ENCODE measurements at places on chromosomes 12 and 14.

- no peak for DNase-seq
Observed at GRCh38 chr14:38063711-38064320, 143.9 kb upstream of the SSTR1 start.

DNA sequence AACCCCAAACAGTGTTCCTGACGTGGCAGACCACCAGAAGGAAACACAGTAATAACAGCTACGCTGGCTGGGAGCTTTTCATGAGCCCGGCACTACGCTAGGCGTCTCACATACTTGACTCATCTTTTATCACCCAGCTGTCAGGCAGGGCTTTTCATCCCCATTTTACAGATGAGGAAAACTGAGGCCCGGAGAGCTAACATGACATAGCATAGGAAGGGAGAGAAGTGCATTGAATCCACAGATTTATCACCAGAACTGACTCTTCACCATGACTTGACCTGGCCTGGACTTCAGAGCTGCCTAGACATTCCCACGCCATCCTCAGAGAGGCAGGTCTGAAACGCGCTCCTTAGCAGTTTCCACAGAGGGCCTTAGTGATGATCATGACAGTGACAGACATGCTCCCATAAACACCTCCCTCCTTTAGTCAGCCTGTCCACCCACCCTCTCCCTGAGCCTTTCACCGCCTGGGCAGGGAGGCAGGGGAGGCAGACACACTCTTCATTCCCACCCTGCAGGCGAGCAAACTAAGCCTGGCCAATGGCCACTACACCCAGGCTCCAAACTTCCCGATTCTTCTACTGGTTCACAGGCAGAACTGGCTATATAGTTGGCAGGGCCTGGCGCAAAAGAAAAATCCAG lies 56.2 kb downstream of the RBM19 start:
- DNase-seq, result no peak

GRCh38 chr14:64782196-64782595 lies 78.0 kb downstream of the PLEKHG3 start:
- no peak for DNase-seq

DNA sequence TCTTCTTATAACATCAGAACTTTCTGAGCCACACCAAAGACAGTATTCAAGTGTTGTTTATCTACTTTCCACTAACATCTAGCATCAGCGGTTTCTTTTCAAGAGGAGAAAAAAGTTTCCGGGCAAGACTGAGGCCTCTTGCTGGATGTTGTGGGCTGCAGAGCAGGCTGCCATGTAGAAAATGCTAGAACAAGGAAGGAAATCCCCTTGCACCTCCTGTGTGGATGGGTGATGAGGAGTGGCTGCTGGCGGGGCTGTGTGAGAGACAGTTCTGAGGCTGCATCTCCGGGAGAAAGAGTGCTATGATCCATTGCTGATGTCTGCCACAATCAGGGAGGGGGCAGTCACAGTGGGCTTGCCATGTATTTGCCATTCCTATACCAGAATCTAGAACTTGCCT lies 37.8 kb upstream of the PPP1CC start:
- no peak for DNase-seq

- DNase-seq, result no peak
Observed at GRCh38 chr14:102697501-102697900, 79.7 kb upstream of the TRAF3 start.

GRCh38 chr12:132194556-132194955 lies 50.3 kb downstream of the NOC4L start:
- DNase-seq, result no peak

DNA sequence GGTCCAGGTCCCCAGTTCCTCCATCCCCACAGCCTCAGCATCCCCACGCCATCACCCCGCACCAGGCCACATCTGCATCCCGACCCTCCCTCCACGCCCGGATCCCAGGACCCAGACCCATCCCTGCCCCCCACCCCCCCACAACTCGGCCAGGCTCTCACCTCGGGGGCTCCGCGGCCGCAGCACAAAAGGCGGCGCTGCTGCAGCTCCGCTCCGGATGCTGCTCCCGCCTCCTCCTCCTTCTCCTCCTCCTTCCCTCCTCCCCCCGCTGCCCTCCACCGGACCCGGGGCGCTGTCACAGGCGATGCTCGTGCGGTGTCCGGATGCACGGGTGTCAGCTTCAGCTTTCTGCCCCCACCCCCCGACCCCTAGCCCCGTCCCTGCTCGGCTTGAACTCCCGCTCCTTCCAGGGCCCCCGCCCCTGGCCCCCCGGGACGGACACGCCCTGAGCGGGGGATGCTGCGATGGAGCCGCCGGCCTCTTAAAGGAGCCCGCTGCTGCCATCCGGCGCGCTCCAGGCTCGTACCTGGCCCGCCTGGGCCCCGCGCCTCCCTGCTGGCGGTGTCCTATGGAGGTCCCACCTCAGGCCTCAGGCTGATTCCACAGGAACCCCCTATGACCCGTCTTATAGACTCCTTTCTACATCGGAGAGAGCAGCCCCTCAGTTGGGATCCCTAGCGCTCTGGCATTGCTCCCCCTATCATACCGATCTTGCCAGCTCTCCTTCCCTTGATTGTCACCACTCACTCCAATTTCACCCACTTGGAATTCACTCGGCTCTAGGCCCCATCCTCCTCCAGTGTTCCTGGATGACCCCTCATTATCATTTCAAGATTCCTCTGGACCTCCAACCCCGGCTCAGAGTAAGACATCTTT lies at the start of gene MAP3K12:
TSS of gene MAP3K12 (minus strand) at position 193 of the 876 bp plus-strand sequence. CDS start 12,067 bp downstream, outside the sequence.
- DNase-seq, result no peak

GRCh38 chr14:44168566-44168965 lies 338.5 kb downstream of the FSCB start:
- no peak for DNase-seq
